B cell (primary cell): ENCODE measurements at places on chromosomes 5 and 9.

GRCh38 chr9:20428976-20429375 is 193.3 kb downstream of the MLLT3 start:
- no peak for DNase-seq

GRCh38 chr5:2133080-2133479 is 250.4 kb upstream of the IRX4 start:
- DNase-seq = no peak

GRCh38 chr9:112945620-112946208 is 55.0 kb upstream of the SLC46A2 start:
- no peak for DNase-seq

GRCh38 chr5:7856855-7857254 is 5.9 kb upstream of the CFAP90 start:
- DNase-seq = no peak

- DNase-seq = no peak
These were observed 549.1 kb downstream of the CSNK1G3 start for GRCh38 chr5:124061068-124061430.

GRCh38 chr5:54098267-54098666 is 212.1 kb downstream of the ARL15 start:
- DNase-seq = no peak

GRCh38 chr9:21029661-21030060 is 1.8 kb downstream of the HACD4 start:
- DNase-seq = no peak

DNA sequence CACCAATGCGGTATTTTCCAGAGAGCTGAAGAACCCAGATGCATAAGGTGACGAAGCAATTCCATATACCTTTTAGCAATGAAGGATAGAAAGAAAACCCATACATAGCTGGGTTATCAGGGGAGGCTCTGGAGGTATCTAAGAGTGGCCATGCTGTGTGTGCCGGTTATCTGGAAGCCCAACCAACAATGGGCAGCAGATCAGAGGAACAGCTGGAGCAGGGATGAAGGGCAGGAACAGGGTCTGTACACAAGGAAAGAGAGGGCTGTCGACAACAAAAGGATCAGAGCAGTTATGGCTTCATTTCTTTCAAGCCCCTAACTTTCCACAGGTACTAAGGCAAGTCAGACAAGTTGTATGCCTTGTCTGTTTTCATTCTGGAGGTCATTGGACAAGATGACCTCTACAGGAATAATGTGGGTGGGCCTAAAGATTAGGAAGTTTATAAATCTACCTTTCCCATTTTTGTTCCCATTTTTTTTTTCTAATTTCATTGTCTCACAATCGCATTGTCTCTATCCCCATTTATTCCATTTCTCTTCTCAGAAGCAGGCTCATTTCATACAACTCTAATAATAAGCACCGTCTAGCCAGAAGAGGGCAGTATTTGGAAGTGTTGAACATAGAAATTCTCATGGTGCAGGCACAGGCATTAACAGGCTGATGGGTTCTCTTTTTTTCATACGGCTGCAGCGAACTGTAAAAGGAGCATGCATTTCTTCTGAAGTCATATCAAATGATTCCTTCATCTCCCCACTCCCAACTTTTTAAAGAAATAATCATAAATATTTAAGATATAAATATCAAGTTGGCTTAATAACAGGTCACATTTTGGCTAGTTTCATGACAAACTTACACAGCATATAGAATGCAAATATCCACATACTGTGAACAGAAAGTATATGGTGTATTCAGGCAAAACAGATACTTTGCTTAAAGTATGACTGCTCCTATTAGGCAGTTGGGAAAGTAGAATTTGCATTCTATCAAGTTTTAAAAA is 63.5 kb downstream of the ZNF474 start:
- DNase-seq = peak; percentile 26
